ENCODE measurements at places on chromosomes 1 and 21. TPM values are rescaled to one million over a fixed set of nuclear protein-coding genes. Genes with fewer than 3 reads are reported as not detected.

Gene C1orf167
- 0.32 TPM for total RNA-seq

Gene ANKRD35
- 1.2 TPM for total RNA-seq

Gene FASLG
- not detected for total RNA-seq

Gene METTL13
- total RNA-seq = 18.0 TPM

Gene ARTN
- 1.9 TPM for total RNA-seq

Gene KRTAP21-2
- not detected for total RNA-seq

Gene S100A1
- total RNA-seq = not detected

Gene KRTAP19-1
- total RNA-seq = not detected

Gene HPCA
- total RNA-seq = 0.49 TPM

Gene C1orf94
- under 0.01 TPM for total RNA-seq

Gene SELL
- total RNA-seq = under 0.01 TPM

Gene RNF220
- total RNA-seq = 69.8 TPM

Gene CYP4X1
- not detected for total RNA-seq

Gene PDPN
- total RNA-seq = 8.0 TPM

Gene IGSF21
- total RNA-seq = not detected

Gene MYOG
- total RNA-seq = not detected

Gene SEC16B
- total RNA-seq = 4.0 TPM

Gene LCE2B
- not detected for total RNA-seq

Gene FLG2
- not detected for total RNA-seq

Measured in hair follicle dermal papilla cell (primary cell).